HS-27A (cell line): ENCODE measurements at places on chromosomes 12 and 14.
A peak's percentile ranks its signal among the peaks of the same experiment; 100 is the strongest.

- DNase-seq, result no peak
These were observed 303.0 kb upstream of the RGS6 start for GRCh38 chr14:71629250-71629649.

DNA sequence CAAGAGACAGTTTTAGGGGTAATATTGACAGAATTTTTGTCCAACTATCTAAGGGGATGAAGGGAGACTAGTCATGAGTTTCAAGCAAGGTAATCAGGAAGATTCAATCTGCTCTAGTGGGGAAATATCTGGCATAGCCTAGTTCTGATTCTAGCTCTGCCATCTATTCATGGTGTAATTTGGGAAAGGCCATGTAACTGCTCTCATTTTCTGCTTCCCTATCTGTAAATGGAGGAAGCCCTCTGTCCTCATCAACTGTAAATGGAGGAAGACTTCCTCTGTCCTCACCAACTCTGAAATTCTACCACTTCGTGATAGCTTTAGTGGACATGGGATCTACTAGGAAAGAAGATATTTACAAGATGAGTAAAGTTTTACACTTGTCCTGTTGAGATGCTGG, 37.9 kb downstream of the BHLHE41 start:
- DNase-seq, result no peak

DNA sequence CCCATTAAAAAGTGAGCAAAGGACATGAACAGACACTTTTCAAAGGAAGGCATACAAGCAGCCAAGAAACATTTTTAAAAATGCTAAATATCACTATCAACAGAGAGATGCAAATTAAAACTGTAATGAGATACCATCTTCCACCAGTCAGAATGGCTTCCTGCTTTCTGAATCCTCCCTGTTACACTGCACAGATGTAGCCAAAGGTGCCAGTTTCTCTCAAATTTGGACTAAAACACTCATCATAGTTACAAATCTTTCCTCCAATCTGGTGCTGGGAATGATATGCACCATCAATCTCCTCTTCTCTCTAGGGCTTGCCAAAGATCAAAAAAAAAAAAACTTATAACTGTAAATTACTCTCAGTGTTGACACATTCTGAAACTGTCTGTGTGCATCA, 311.8 kb upstream of the CLEC14A start:
- no peak for DNase-seq

GRCh38 chr12:98894412-98895085, 249.5 kb downstream of the APAF1 start:
- no peak for DNase-seq

DNA sequence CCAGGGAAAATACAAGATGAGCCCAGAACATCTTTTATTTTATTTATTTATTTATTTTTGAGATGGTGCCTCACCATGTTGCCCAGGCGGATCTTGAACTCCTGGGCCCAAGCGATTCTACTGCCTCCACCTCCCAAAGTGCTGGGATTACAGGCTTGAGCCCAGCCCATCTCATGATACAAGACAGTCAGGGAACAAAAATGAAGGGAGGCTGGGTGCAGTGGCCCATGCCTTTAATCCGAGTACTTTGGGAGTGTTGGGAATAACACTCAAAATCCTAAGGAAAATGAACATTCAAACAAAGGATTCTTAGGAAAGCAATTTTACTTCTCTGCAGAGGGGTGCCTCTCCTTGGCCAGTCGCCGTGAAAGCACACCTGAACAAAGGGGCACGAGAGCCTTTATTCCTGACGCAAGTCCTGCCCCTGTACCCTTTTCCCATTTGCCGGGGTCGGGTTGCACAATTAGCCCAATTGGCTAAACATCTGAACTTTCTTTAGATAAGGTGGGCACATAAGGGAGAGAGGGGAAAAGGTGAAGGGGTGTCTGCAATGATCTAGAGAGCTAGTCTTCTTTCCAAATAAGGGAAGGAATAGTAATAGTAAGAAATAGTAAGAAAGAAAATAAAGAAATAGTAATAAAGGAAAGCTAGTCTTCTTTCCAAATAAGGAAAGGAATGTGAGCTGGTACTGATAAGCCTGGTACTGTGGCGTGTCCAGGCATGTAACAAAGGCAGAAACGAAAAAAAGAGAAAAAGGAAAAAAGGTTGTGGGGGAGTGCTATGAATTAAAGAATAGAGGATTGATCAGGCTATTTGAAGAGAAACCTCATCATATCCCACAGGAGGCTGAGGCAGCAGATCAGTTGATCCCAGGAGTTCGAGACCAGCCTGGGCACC, 13.4 kb downstream of the NCAPD2 start:
- DNase-seq, result no peak

GRCh38 chr12:4829793-4830162, 79.9 kb upstream of the KCNA1 start:
- no peak for DNase-seq

- DNase-seq, result peak; percentile 56
These were observed at the start of gene FERMT2 for GRCh38 chr14:52950898-52951680. TSS of gene FERMT2 (minus strand) at chr14:52951050. CDS start at chr14:52950568, 482 bp downstream.

GRCh38 chr14:50830932-50831725, at the start of gene NIN:
TSS of gene NIN (minus strand) at chr14:50831162. CDS start at chr14:50822056, 9,106 bp downstream.
- no peak for DNase-seq

DNA sequence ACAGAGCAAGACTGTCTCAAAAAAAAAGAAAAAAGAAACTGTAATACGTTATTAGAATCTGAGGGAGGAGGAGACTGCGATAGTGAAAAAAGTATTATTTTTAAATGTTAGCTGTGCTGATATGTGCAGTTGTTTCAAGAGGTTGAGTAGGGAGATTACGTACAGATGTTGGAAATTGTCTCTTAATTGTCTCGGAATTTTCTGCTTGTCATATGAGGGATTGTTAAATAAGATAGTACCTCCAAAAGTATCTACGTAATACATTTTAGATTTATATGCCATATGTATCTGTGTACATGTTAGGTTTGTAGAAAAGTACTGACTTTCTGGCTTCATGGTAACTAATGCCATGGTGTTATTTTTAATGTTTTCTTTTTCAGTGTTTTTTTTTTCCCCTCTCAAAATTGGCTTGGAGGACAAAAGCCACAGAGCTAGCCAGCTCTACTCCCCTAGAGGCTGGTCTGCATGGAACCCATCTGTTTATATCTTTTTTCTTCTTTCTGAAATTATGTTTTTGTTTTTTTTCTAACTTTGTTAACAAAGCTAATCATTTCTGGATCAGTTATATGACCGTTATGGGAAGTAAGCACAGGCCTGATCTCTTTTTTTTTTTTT, 3.4 kb downstream of the RIMKLB start:
- DNase-seq, result no peak

- no peak for DNase-seq
These were observed 4.5 kb upstream of the PNMA1 start for GRCh38 chr14:73718418-73719251.

DNA sequence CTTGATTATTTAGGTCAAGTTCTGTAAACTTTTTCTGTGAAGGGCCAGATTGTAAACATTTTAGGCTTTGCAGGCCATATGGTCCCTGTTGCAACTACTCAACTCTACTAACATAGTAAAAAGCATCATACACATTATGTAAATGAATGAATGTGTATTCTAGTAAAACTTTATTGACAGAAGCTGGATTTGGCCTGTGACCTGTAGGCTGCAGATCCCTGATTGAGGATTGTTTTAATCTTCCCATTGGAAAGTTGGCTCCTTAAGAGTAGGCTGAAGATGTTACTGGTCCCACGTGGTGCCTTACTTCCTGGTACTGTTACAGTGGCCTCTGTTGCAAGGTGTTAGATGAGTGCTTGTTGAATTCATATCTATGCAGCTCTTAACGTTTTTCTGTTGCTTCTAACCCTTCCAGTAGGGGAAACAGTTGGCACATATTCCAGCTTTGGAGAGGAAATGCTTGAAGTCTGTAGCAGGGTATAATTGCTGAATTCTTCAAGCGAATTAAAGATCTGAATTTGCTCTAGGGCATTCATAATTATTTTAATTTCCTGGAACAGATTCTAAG, 133.6 kb upstream of the DNM1L start:
- no peak for DNase-seq

DNA sequence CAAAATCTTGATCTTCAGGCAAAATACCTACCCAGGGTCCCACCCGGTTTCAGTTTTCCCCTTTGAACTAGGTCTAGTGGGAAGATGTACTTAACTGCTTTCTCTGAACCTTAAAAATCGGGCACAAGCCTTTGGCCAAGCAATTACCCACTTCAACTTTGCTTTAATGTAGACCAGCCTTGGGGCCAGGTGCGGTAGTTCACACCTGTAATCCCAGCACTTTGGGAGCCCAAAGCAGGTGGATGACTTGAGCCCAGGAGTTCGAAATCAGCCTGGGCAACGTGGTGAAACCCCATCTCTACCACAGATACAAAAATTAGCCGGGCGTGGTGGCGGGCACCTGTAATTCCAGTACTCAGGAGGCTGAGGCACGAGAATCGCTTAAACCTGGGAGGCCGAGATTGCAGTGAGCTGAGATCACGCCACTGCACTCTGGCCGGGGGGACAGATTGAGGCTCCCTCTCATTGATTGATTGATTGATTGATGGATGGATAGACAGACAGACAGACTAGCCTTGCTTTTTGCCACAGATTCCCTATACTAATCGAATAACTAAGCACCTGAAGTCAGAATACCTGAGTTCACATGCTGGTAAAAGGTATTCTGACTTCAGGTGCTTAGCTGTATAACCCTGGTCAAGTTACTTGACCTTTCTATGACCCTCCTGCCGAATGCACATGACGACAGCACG, 1.9 kb downstream of the CLIP1 start:
- DNase-seq, result no peak

GRCh38 chr12:119444462-119445044, 110.0 kb downstream of the CCDC60 start:
- no peak for DNase-seq

- DNase-seq, result no peak
These were observed 163.8 kb downstream of the RPL10L start for GRCh38 chr14:46487582-46488350.

DNA sequence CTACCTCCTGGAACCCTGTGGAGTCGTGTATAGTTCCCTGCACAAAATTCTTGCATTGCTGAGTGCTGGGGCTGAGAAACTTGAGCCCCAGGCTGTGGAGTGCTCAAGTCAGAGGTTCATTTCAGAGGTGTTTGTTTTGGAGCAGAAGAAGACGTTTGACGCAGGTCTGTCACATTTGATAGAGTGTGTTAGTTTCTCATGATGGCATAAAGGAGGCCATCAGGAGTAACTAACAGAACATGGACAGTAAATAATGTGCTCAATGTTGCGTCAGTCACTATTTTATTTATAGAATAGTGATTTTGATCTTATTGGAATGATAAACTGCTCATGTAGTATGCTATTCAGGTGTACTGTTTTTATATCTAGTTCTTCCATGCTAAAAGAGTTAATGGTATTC, 44.2 kb downstream of the OTOGL start:
- no peak for DNase-seq

DNA sequence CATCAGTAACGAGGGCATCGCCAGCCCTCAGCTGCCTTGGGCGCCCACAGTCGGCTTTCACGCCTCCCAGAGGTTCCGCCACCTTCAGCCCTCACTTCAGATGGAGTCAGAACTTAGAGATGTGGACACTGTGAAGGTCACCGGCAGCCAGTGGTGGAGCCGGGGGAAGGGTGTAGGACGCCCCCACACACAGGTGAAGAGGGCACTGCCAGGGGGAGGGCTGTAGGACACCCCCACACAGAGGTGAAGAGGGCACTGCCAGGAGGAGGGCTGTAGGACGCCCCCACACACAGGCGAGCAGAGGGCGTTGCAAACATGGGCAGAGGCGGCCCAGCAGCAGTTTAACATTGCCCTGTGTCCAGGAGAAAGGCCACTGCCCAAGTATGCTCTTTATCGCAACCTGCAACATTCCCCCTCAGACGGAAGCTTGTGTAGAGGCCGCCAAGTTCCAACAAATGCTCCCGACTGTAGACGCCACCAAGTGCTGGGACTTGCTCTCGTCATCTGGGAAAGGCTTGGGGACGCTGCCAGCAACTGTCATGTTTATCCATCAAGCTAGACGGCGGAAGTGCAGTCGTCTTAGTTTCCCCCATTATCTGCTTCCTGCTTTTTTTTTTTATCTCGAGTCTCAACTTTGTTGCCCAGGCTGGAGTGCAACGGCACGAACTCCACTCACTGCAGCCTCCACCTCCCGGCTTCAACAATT, 4.9 kb upstream of the ANKLE2 start:
- no peak for DNase-seq

DNA sequence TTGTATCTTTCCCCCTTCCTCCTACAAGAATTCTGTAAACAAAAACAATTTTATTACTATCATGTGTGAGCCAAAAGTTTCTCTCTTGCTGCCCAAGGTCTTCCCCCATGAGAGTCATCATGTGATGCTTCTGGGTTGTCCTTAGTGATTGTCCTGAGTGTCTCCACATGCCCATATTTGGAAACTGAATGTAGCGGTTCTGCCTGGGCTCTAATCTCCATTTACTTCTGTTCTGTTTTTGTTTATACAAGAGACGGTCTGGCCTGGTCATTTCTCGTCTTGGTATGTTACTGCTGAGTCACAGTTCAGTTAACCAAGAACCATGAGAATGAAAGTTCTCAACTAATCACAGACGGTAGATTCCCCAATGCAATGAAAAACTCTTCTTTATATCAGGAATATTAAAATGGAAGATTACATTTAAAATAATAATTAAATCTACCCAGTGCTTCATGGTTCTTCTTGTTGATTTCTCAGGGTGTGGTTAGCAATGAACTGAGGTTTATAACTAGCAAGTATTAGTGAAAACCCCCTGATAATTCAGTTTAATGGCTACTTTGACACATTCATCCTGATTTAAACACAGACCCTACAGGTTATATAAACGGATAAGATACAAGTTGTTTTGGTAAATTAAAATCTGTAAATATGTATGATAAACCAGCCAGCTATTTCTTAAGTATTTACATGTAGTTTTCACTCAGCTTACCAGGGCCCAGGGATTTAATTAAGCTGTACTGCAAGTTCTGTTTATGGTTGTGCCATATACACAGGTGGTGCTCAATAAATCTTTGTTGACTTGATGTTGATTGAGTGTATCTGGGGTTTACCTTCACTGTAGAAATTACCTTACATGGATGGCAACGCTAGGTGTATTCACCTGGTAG, 81.1 kb downstream of the PELI2 start:
- peak; percentile 66 for DNase-seq

GRCh38 chr12:132320767-132321211, 8.6 kb downstream of the GALNT9 start:
- no peak for DNase-seq

DNA sequence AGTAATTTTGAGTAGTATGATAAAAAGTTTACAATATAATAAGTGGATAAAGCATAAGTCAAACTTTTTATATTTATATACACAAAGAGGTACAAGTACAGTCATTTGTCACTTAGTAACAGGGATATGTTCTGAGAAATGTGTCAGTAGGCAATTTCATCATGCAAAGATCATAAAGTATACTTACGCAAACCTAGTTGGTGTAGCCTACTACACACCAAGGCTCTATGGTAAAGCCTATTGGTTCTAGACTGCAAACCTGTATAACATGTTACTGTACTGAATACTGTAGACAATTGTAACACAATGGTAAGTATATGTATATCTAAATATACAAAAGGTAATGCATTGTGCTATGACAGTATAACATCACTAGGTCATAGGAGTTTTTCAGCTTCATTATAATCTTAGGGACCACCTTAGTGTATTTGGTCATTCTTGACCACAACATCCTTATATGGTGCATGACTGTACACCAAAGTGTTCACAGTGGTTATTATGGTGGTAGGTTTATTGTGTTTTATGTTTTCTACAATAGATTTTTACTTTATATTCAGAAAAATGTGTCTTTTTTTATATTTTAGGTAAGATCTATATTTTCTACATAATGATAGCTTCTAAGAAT, 14.9 kb upstream of the SCFD1 start:
- no peak for DNase-seq
